Panc1 (cell line): ENCODE measurements at places on chromosomes 3 and 15. TPM values are rescaled to one million over a fixed set of nuclear protein-coding genes. Genes with fewer than 3 reads are reported as not detected.

DNA sequence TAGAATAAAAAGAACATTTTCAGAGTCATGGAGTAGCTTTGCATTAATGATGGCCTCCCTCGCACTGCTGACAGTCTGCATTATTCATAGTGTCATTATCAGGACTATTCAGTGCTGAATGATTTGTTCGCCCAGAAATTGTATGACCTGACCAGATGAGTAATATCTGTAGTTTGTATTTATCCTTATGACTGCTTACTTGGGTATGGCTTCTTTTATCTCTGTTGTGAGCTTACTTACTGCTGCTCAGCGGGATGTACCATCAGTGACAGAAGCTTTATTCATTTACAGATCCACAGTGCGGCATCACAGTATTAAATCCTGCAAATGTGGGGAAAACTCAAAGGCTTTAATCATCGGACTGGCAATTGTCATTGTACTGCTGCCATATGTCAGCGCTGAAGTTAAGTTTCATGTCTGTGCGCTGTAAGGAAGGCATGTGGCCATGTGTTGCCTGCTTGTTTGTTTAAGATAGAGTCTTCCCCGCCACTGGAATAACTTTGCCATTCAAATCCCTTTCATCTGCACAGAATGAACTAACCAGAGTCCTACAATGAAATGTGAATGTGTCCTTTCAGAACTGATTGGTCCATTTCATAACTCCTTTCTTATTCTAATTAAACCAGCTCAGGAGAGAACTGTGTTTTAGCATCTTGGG lies 262.2 kb downstream of the CHL1 start:
- H3K36me3 ChIP-seq, result no peaks in the 10 kb centered on the region
- no peak overlapping the region for H3K4me3 ChIP-seq
- H3K27ac ChIP-seq, result no peak overlapping the region

GRCh38 chr3:45054196-45054857 lies 28.2 kb downstream of the CLEC3B start:
- no peak overlapping the region for H3K4me3 ChIP-seq
- H3K27me3 ChIP-seq, result no peaks in the 10 kb centered on the region
- no peaks in the 10 kb centered on the region for H3K36me3 ChIP-seq
- H3K27ac ChIP-seq, result no peak overlapping the region
- H3K4me1 ChIP-seq, result no peaks in the 10 kb centered on the region

Gene GOLGA6A
- total RNA-seq, result 0.05 TPM

Gene GP5
- total RNA-seq, result 0.05 TPM

Gene STRIT1
- not detected for total RNA-seq

Gene PRR20G
- total RNA-seq, result not detected

GRCh38 chr15:31353931-31354330 lies 27.3 kb downstream of the KLF13 start:
- no peak for DNase-seq
- peaks cover 12% of the 10 kb centered on the region for H3K4me1 ChIP-seq
- H3K27ac ChIP-seq, result no peak overlapping the region
- no peak overlapping the region for H3K4me3 ChIP-seq
- no peaks in the 10 kb centered on the region for H3K27me3 ChIP-seq
